ENCODE measurements at places on chromosomes 7 and 10.
A peak's percentile ranks its signal among the peaks of the same experiment; 100 is the strongest.

GRCh38 chr10:58481569-58482109, 31.0 kb upstream of the BICC1 start:
- ATAC-seq = no peak

DNA sequence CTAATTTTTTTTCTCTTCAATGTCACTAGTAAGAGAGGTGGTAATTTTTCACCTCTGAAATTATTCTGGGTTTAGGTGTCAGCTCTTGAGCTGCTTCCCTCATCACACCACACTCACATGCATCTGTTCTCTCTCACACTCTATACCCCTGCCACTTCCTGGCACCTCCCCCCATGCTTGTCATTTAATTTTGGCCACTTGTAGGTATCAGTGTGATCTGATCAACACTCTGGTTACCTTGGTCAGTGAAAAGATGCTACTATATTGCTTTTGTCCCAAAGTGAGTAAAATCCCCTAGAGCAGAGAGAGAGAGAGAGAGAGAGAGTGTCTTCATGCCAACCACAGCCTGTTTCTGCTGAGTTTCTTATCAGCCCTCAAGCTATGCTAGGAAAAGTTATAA, 42.5 kb downstream of the STK17A start:
- ATAC-seq = no peak

DNA sequence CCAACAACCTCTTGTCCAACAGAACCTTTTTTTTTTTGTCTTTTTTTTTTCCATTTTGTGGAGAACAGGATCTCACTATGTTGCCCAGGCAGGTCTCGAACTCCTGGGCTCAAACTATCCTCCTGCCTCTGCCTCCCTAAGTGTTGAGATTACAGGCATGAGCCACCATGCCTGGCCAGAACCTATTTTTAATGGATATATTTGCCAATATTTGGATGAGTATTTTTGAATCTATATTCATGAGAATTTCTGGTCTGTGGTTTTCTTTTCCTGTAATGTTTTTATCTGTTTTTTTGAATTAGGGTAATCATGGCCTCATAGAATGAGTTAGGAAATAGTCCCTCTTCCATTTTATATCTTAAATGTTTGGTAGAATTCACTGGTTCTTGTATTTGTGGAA, 70.4 kb upstream of the RET start:
- ATAC-seq = no peak

- no peak for ATAC-seq
Measured at GRCh38 chr7:95491201-95491600, 5.5 kb downstream of the ASB4 start.

DNA sequence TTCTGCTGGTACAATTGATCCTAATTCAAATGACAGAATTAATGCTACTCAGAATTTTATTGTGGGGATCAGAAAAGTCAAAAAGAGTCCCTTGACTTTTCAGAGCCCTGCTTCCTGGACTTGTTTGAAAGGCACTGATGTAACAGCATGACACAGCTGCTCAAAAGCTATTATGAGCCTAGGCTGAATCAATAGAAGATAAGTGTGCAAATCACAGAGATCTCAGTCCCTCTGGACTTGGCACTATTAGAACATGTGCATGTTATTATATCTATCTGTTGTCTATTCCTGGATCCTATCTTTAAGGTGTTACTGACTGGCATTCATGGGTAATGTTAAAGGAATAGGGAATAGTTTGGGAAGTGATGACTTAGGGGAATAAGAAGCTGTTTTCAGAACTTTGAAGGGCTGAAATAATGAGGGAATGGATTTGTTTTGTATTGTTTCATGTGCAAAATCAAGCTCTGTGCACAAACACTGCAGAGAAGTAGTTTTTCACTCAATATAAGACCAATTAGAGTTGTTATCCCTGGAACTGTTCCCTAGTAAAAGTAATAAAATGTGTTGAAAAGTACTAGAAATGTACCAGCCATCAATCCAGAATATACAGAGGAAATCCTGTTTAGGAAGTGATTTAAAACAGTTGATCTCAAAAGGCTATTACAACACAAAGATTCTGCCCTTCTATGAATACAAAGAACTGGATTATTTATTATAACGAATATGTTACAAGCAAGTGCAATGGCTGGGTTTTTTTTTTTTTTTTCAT, 814.9 kb upstream of the C7orf33 start:
- peak; percentile 84 for ATAC-seq

DNA sequence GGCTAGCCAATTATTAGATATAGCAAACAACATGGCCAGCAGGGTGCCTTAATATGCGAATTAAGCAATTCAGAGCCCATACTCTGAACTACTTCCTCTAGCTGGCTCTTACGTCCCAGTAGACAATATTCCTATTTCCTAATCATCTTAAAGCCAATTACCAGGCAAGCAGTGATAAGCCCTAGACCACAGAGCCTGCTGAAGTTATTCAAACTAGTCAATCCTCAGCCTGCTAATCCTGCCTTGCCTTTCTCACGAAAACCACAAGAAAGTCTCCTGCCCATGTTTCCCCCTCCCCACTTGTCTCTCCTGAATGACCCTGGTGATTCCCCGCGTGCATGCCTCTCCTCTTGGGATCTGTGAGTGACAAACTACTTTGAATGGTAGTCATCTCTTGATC, 86.8 kb upstream of the CACNA2D1 start:
- ATAC-seq = no peak

DNA sequence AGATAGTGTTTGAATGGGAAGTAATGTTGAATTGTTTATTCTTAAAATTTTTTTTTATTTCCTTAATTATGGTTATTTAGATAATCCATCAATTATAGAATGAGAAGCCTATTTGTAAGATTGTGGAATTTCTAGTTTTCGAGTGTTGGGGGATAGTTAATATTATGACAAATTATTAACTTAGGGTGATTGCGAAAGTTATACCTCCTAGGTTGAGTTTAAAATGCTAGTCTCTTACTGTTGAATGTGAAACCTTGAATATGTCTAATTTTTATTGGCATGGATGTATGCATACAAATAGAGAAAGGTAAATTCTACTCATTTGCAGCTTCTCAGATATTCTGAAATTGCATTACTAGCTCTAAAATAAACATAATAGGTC, 43.2 kb downstream of the BICC1 start:
- no peak for ATAC-seq

- ATAC-seq = peak; percentile 97
Measured at GRCh38 chr10:30151581-30152389, 92.4 kb upstream of the JCAD start.

- no peak for ATAC-seq
Measured at GRCh38 chr10:110260746-110261477, 43.8 kb downstream of the SMNDC1 start.

GRCh38 chr10:25839683-25840082, 94.3 kb upstream of the MYO3A start:
- ATAC-seq = no peak

DNA sequence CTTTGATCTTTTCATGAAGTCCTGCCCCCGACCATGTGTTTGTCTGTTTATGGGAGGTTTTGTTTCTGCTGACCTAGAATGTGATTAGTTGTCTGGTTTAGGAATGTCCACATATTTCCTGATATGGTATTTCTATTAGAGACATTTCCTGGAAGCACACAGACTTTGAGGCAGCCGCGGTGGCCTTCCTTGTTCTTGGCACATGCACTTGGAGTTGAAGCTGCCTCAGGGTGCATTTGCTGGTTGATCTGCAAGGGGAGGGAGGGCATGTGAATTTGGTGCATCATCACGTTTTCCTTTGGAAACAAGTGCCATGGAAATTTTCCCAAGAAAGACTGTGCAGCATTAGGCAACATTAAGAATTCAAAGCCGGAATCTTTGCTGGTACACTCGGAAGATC, 328.7 kb downstream of the PAXIP1 start:
- ATAC-seq = no peak

- ATAC-seq = peak; percentile 44
Measured at GRCh38 chr7:108613147-108613948, 43.7 kb downstream of the DNAJB9 start.

DNA sequence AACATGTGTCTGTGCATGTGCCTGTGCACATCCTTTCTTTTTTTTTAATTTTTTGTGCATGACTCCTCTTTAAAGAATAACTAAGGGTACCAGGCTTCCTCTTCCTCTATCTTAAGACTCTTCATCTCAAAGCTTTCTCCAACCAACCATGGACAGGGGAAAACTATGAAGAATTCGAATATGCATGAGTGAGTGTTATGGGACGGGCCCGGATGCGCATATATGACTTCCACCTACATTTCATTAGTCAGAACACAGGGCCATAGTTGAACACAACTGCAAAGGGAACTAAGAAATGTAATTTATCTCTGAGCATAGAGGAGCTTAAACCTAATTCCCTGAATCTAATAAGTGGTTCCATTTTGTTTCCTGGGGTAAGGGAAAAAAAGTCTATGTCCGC, 270.3 kb upstream of the SORCS1 start:
- no peak for ATAC-seq

DNA sequence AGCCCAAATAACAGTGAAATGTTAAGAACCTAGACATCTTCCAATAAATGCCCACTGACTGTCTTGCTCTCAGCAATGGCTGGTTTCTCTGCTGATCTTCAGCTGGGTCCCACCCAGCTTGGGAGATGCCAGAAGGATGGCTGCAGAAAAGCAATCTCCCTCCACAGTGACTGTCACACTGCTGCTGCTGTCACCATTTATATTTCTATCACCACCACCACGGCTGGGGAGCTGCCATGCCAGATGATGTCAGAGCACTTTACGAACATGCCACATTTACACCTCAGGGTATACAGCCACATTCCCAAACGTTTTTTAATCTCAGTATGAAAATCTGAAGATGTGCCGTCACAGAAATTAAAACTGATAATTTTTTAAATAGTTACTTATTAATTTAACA, 29.8 kb upstream of the FRMD4A start:
- ATAC-seq = no peak

- ATAC-seq = no peak
Measured at GRCh38 chr10:43350686-43351085, 20.8 kb upstream of the FXYD4 start.

GRCh38 chr10:78416031-78417011, 382.7 kb downstream of the RPS24 start:
- ATAC-seq = peak; percentile 19

DNA sequence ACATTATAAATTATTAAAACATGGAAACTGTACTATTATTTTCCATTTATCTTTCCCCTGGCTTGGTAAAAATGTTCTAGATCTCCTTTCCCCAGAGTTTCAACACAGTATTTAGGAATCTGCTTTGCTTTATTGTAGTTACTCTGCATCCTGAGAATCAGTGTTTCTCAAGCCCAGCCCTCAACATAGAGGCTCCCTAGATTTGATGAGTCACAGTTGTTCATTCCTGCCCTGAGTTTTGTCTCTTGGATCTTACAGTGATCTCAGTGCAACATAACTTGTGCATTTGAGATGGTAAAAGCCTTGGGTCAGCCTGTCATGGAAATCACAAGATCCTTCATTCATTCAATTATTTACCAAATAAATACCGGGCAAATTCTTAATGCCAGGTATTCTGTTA, 63.0 kb downstream of the VAX1 start:
- ATAC-seq = no peak

DNA sequence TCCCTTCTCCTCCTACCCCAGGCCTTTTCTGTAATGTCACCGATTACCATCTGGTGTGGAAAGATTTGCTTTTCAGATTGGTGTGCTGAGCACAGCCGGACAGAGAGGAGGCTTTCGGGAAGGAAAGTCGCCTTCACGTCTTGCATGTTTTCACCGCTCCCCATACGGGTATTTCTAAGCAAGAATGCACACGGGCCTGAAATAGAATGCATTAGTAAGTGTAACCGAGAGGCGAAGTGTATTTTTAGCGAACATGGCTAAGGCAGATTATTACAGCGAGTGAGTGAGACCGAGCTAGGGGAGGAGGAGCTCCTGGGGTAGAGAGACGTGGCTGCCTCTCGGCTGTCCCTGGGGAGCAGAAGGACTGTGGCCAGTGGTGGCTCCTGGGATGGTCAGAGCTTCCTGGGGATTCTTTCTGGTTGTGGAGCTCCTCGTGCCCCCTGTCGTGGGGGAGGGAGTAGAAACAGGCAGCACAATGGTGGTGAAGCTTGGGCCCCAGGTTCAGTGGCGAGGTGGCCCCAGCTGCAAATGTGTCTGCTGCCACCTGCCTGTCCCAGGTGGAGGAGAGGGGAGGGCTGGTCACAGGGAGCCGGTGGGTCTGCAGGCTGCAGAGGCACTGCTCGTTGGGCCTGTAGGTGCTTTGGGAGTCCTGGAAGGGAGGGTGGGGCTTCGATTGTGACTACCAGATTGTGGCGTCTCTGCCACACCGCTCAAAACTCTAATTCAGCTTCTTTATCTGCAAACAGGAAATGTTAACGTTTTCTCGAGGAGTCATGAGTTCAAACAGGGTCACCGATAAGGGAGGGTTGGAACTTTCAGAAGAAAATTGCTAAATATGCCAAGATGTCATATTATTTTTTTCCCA, 135.8 kb downstream of the CAMK1D start:
- ATAC-seq = no peak

GRCh38 chr10:48716416-48716815, 31.7 kb downstream of the WDFY4 start:
- no peak for ATAC-seq

- peak; percentile 56 for ATAC-seq
Measured at GRCh38 chr10:64275001-64275400, 753.8 kb downstream of the REEP3 start.

GRCh38 chr7:150396851-150397260, 17.7 kb downstream of the ZNF775 start:
- no peak for ATAC-seq

GRCh38 chr7:36182854-36183604, 30.0 kb downstream of the EEPD1 start:
- no peak for ATAC-seq

GRCh38 chr10:73398024-73398423, 15.8 kb downstream of the ANXA7 start:
- ATAC-seq = no peak

- no peak for ATAC-seq
Measured at GRCh38 chr7:125396466-125397151, 467.0 kb upstream of the POT1 start.

DNA sequence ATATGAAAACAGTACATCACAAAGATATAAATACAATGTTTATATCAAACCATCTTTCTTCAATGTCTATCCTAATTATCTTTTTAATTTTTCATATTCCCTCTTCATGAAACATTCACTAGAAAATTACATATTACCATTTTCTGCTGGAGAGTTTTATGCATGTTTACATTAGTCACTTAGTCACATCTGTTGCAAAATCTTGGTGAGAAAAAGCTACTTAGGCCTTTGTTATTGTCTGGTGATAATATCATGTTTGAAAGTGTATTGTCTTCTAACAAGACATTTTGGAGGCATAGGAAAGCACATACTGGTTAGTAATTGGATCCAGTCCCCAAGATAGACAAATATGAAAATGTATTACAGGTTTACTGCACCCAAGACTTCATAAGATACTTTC, 163.6 kb downstream of the GNAI1 start:
- ATAC-seq = no peak

DNA sequence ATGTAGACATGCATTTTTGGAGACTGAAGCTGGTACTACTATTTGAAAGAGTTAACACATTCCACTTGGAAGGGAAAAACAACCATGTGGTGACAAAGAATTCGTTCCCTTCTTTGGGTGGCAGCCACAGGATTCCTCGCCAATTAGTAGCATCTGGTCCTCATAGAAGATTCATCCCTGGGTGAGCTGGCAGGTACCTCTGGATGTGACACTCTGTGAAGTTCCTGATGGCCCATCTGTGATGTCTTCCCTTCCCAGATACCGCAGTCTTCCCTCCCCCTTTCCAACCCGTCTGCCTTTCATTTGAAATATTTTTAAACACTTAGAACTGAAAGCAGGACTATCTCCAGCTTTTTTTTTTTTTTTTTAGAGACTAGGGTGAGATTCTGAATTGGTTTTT, 569.5 kb downstream of the TYW1 start:
- ATAC-seq = no peak

GRCh38 chr7:28739128-28739527, 219.0 kb downstream of the TRIL start:
- ATAC-seq = no peak

All from motor neuron (in vitro differentiated cells).